ENCODE measurements at places on chromosomes 13 and 19. TPM values are rescaled to one million over a fixed set of nuclear protein-coding genes. Genes with fewer than 3 reads are reported as not detected.

DNA sequence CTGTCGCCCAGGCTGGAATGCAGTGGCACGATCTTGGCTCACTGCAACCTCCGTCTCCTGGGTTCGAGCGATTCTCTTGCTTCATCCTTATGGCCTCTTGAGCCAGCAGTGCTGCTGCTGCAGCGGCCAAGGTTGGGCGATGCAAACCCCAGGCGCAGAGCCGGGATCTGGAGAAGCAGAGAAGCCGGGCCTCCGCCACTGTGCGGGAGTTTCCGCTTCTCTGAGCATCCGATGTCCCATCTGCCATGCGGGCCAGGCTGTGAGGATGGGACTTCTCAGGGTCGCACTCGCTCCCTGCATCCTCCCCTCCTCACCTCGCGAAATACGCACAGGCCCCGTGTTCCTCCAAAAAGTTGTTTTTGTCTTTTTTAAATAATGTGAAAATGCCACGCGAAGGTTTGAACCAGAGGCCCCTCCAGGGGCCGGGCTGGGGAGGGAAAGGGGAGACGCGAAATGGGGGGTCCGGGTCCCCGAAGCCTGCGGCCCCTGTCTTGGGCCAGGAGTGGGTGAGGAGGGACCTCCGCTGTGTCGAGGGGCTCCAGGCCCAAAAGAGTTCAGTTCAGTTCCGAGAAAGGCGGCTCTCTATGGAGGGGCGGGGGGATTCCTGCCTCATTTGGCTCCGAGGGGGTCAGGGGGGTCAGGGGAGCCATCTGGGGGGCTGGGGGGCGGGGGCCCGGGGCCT lies 15.9 kb downstream of the CYTH2 start:
- no peak overlapping the region for H3K27ac ChIP-seq
- H3K27me3 ChIP-seq, result no peaks in the 10 kb centered on the region
- H3K36me3 ChIP-seq, result no peaks in the 10 kb centered on the region
- H3K4me1 ChIP-seq, result peaks cover 3% of the 10 kb centered on the region
- no peak overlapping the region for H3K4me3 ChIP-seq

- DNase-seq, result peak; percentile 42
- H3K36me3 ChIP-seq, result peaks cover 37% of the 10 kb centered on the region
- no peak overlapping the region for H3K27ac ChIP-seq
Observed at GRCh38 chr19:34351382-34351826, 13.6 kb upstream of the GPI start.

DNA sequence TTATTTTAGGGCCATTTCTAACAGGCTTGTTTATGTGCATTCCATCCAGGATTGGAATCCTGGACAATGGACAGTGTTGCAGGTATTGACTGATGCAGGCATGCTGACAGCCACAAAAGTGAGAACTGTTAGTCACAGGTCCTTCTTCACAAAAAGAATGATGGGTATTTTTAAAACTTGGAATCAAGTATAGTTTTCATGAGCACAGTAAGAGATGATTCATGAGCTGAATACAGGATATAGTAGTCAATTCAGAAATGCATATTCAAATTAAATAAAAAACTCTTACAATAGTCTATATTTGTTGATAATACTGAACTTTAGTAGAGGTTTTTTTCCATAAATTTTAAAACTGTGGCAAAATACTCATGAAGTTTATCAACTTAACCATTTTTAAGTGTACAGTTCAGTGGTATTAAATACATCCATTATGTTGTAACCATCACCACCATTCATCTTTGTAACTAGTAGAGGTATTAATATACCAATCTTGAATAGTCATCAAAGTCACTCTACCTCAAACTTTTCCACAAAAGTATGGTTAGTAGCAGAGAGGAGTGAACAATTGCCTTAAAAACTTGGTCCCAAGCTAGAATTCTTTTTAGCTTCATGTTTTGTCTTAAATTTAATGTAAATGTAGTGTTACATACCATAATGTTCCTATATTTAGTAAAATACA lies 79.5 kb downstream of the KCNRG start:
- no peak overlapping the region for H3K4me3 ChIP-seq
- H3K4me1 ChIP-seq, result peaks cover 7% of the 10 kb centered on the region
- DNase-seq, result no peak
- no peaks in the 10 kb centered on the region for H3K36me3 ChIP-seq
- no peaks in the 10 kb centered on the region for H3K27me3 ChIP-seq
- no peak overlapping the region for H3K27ac ChIP-seq

- no peaks in the 10 kb centered on the region for H3K27me3 ChIP-seq
- DNase-seq, result no peak
- H3K4me1 ChIP-seq, result no peaks in the 10 kb centered on the region
- H3K36me3 ChIP-seq, result no peaks in the 10 kb centered on the region
- no peak overlapping the region for H3K27ac ChIP-seq
Observed at GRCh38 chr13:40220299-40220935, 446.0 kb downstream of the FOXO1 start.

The STARD13 gene
- 7.8 TPM for polyA plus RNA-seq

Measured in pancreas (tissue), 10 donors.